ENCODE measurements at places on chromosomes 12 and 14. TPM values are rescaled to one million over a fixed set of nuclear protein-coding genes. Genes with fewer than 3 reads are reported as not detected.

ALX1 gene
- 3.8 TPM for total RNA-seq

NPFF gene
- total RNA-seq, result not detected

PTHLH gene
- total RNA-seq, result 1.1 TPM

GALNT8 gene
- 25.3 TPM for total RNA-seq

PRPF39 gene
- total RNA-seq, result 46.7 TPM

RERG gene
- total RNA-seq, result not detected

KRT72 gene
- total RNA-seq, result not detected

PRB2 gene
- not detected for total RNA-seq

FMNL3 gene
- total RNA-seq, result 13.7 TPM

SLC25A47 gene
- not detected for total RNA-seq

TAS2R10 gene
- 0.69 TPM for total RNA-seq

HPD gene
- not detected for total RNA-seq

TPH2 gene
- total RNA-seq, result 0.34 TPM

TCL1B gene
- total RNA-seq, result not detected

CISTR gene
- not detected for total RNA-seq

ETFBKMT gene
- total RNA-seq, result 2.2 TPM

RNASE3 gene
- total RNA-seq, result not detected

IGFBP6 gene
- total RNA-seq, result not detected

FOXA1 gene
- not detected for total RNA-seq
